Occipital lobe (tissue), 3 donors: ENCODE measurements at places on chromosomes 12 and 14. TPM values are rescaled to one million over a fixed set of nuclear protein-coding genes. Genes with fewer than 3 reads are reported as not detected.

- no peak for DNase-seq
Observed at GRCh38 chr12:4141348-4142270, 132.0 kb upstream of the CCND2 start.

RD3L gene
- total RNA-seq, result not detected

DNA sequence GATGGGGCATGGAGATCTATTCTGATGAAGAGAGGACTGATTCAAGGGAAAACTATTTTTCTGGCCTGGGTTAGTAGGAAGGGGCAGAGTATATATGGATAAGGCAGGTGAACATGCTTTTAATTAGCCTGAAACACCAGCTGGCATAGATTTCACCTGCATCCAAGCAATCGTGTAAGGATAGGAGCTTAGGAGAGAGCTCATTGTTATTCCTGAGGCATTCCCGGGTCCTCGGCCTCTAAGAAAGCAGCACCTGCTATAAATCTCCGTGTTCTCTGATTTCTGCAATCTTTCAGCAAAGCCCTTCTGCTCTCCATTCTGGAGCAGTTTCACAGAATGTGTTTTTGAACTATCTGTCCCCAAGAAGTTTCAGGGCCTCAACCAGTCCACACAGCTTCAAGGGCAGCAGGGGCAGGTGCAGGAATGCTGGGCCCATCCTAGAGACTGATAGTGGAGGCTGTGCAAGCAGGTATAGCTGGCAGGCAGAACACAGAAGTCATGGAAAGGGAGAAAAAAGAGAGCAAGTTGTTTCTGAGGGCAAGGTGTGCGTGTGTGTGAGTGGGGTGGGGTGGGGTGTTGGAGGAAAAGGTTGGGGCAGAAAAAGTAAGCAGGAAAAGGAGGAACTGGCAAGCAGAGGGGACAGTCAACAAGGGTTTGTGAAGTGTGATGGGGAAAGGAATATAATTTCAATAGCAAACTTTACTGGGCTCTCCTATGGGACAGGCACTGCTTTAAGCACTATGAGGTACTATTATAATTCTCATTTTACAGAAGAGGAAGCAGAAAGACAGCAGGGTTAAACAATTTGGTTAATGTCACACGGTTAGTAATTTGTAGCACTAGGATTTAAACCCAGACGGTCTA, 203.7 kb upstream of the SSTR1 start:
- DNase-seq, result no peak

NPFF gene
- not detected for total RNA-seq

- no peak for DNase-seq
Observed at GRCh38 chr14:100449225-100449987, 126.3 kb downstream of the SLC25A47 start.

GRCh38 chr12:77995436-77996167, 164.9 kb downstream of the NAV3 start:
- DNase-seq, result no peak

HOXC5 gene
- not detected for total RNA-seq

GRCh38 chr14:51554953-51555352, 96.8 kb upstream of the FRMD6 start:
- DNase-seq, result no peak

- no peak for DNase-seq
Observed at GRCh38 chr12:129657179-129657578, 246.6 kb downstream of the TMEM132D start.

DNA sequence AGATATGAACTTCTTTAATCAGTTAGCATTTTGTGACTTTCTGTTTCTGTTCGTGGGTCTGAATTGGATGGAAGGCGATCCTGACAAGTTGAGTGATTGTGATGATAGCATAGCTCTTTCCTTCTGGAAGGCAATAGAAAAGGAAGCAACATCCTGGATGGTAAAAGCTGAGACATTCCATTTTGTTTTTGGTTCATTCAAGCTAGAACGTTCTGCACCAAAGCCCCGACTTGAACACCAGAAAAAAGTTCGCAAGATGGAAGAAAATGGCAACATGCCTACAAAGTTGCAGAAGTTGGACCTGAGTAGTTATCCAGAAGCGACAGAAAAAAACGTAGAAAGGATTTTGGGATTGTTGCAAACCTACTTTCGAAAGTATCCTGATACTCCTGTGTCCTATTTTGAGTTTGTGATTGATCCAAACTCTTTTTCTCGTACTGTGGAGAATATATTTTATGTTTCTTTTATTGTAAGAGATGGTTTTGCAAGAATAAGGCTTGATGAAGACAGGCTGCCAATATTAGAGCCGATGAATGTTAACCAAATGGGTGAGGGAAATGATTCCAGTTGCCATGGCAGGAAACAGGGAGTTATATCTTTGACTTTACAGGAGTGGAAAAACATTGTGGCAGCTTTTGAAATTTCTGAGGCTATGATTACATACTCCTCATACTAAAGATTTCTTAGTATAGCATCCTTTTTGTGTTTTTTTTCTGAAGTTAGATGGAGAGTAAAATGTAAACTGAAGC, 896 bp downstream of the EID3 start:
- no peak for DNase-seq

DNA sequence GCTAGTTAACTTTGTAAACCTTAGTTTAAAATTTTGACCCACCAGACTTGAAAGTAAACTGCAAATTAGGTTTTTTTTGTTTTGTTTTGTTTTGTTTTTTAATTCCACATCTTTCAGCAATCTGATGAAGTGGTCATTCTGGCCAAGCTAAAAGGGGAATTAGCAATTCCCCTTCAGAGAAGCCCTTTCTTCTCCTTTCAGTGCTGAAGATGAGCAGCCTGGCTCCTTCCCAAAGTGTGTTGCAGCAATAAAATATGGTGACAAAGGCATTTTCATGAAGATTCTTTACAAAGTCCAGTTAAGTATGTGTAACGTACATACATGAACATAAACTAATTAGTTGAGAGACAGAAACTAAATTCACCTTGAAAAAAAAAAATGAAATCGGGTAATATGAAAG, 380.1 kb downstream of the NOVA1 start:
- DNase-seq, result no peak

CLEC7A gene
- total RNA-seq, result 4.5 TPM

- no peak for DNase-seq
Observed at GRCh38 chr12:43331935-43332334, 220.1 kb downstream of the ADAMTS20 start.

CLEC4C gene
- not detected for total RNA-seq

SLC5A8 gene
- 1.4 TPM for total RNA-seq

- no peak for DNase-seq
Observed at GRCh38 chr14:25546826-25547225, 496.9 kb upstream of the STXBP6 start.

DNA sequence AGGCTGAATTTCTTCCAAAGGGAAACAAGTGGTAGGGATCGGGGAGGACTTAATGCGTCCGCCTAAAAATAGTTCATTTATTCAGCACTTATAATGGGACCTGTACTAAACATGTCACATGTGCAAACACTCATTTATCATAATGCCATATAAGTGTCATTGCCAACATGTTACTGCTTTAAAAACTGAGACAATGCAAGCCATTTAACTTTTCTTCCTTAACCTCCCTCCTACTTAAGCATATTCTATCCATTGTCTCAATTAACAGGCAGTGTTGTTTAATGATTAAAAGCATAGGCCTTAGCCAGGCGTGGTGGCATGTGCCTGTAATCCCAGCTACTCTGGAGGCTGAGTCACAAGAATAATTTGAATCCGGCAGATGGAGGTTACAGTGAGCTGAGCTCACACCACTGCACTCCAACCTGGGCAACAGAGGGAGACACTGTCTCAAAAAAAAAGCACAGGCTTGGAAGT, 13.5 kb upstream of the SCFD1 start:
- DNase-seq, result no peak

WNT1 gene
- not detected for total RNA-seq

KLRC2 gene
- 2.5 TPM for total RNA-seq

DNA sequence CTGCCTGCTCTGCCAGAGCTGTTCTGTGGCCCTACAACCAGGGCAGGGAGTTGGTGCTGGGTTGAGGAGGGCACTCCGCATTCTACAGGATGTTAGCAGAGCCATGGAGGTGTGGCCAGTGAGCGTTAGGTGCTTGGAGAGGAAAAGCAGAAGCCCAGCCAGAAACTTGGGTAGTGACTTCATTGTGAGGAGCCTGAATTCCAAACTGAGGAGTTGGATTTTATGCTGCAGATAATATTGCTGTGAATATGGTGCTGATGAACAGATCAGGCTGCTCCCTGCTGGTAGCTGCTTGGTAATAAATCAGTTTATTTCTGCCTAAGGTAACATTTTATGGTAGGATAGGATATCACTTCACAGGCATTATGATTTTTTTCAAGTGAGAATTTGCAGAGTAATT, 7.1 kb upstream of the CCDC175 start:
- DNase-seq, result no peak

- DNase-seq, result no peak
Observed at GRCh38 chr14:51628238-51628637, 23.5 kb upstream of the FRMD6 start.

ACVRL1 gene
- total RNA-seq, result 11.5 TPM

KRT79 gene
- not detected for total RNA-seq

FITM1 gene
- total RNA-seq, result not detected

GRCh38 chr14:59249029-59249428, 60.6 kb downstream of the DAAM1 start:
- DNase-seq, result no peak

DNA sequence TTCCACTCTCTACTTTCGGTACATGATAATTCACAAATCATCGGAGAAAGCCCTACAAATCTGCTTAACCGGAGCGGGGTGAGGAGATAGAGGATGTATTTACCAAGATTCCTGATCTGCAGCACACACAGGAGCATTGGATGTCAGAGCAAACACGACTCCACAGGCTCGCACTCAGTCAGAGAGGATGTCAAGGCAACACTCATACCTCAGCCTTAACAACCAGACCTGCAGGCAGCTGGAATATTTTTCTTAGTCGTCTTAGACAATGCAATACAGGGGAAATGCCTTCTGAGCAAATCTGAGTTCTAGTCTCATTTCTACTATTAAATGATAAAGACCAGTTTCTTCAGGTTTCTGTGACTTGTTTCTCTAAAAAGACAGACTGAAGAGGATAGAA, 159.3 kb upstream of the CPNE8 start:
- no peak for DNase-seq

DNA sequence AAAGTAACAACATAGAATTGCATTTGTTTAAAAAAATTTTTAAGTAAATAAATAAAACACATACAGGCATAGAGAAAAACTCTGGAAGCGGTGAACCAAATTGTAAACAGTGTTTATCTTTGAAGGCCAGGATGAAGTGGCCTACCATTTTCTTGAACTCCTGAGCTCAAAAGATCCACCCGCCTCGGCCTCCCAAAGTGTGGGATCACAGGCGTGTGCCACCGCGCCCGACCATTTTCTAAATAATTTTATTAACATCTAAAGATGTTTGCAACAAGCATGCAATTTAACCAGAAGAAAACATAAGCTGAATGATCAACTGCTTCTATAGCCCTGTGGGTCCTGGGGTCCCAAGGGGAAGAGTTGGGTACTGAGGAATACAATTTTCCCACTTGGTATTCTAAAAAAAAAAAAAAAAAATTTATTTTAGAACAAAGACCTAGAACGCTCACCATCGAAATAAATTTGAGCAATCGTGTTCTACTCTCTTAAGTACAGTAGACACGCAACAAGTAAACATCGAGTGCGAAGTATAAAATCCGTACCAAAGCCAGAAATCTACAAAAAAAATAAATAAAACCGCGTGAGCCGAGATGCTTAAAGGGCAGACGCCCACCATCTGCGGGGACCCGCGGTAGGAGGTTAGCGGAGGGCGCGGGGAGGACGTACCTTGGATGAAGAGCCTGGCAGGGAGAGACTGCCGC, 484 bp downstream of the MIS18BP1 start:
- no peak for DNase-seq

DNA sequence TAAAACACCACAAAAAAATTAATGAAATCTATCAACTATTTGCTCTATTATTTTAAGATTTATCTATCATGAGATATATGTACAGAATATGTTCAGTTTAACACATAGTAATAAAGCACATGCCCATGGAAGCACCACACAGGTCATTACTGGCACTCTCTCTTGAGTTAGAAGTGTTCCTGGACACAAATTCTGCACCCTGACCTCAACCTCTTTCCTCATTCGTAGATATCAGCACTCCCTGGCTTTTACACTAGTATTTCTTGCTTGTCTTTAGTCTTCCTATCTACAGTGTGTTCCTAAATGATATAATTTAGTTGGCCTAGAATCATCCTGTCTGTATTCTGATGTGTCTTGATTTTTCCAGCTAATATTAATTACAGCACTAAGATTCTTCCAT, 321.0 kb upstream of the SOX5 start:
- no peak for DNase-seq

AMDHD1 gene
- 0.31 TPM for total RNA-seq

AKT1 gene
- total RNA-seq, result 102 TPM

DEPDC4 gene
- 1.2 TPM for total RNA-seq

- no peak for DNase-seq
Observed at GRCh38 chr14:31138301-31138700, 69.3 kb downstream of the HECTD1 start.

- no peak for DNase-seq
Observed at GRCh38 chr12:16086942-16087341, 175.8 kb downstream of the DERA start.

CLEC1B gene
- total RNA-seq, result not detected

ZBTB39 gene
- 10.6 TPM for total RNA-seq

VDR gene
- not detected for total RNA-seq

DNA sequence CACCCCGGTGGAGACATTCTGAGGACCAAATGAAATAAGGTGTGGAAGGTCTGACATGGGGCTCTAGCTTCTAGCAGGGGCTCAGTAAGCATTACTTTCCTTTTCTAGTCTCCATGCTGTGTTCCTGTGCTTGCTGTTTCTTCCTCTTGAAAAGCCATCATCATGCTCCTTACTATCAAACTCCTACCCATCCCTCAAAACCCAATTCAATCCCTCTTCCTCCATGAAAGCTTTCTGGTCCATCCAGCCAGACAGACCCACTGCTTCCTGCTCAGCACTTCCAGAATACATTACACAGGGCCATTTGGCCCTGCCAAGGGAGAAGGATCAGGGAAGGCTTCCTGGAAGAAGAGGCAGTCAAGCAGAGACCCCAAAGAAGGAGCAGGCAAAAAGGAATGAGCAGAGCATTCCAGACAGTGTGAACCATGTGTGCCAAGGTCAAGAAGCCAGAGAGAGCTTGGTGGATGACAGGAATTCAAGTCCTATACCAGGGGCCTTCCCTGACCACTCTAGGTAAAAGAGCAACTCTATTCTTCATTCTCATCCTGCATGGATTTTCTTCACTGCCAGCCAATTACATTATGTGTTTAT, 59.5 kb downstream of the NUAK1 start:
- no peak for DNase-seq

GRCh38 chr14:67620217-67620785, 581 bp downstream of the ARG2 start:
- DNase-seq, result peak; percentile 35

DNA sequence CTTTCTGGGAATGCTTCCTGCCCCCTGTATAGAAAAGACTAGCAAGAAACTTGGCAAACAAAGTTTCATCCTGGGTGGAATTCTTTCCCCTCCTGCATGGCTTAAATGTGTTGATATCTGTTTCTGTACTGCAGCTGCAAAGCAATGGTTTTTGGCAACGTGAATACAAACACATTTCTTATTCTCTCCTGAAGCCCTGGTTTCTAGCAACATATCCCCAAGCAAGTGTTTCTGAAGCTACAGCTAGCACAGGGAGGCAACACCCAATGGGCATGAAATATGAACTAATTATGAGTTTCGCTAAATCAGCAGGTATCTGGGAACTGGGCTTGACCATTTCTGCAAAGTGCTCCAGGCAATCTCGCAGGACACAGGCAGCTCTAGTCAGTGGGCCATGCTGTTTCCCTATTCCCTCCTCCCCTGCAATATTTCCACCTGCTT, 392.3 kb upstream of the TMPO start:
- no peak for DNase-seq

PTCSC3 gene
- not detected for total RNA-seq
